ENCODE measurements at places on chromosomes 4 and X. TPM values are rescaled to one million over a fixed set of nuclear protein-coding genes. Genes with fewer than 3 reads are reported as not detected.

- H3K27me3 ChIP-seq, result no peaks in the 10 kb centered on the region
- H3K4me1 ChIP-seq, result no peaks in the 10 kb centered on the region
These were observed 40.4 kb upstream of the MAP3K15 start for GRCh38 chrX:19555683-19556082.

- H3K36me3 ChIP-seq, result no peaks in the 10 kb centered on the region
- H3K4me1 ChIP-seq, result peaks cover 52% of the 10 kb centered on the region
- no peak overlapping the region for H3K4me3 ChIP-seq
- DNase-seq, result no peak
These were observed 190.1 kb upstream of the C1QTNF7 start for GRCh38 chr4:15237648-15238230.

The CC2D2A gene
- total RNA-seq, result 33.1 TPM

DNA sequence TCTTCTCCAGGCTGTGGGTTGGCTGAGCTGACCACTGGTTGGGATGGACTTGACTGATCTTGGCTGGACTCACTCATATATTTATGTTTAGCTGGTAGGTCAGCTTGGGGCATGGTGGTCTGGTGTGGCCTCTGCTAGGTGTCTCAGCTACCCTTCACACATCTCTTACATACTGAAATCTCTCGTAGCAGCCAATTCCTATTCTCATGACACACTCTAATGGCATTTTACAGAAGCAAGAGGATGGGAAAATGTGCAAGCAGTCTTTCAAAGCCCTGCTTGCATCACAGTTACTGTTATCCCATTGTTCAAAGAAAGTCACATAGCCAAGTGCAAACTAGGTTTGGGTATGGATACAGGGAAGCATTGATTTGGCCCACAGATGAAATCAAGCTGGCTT lies 55.5 kb upstream of the PCDH18 start:
- H3K4me1 ChIP-seq, result no peaks in the 10 kb centered on the region
- H3K27me3 ChIP-seq, result no peaks in the 10 kb centered on the region
- no peak for DNase-seq
- H3K36me3 ChIP-seq, result no peaks in the 10 kb centered on the region

DNA sequence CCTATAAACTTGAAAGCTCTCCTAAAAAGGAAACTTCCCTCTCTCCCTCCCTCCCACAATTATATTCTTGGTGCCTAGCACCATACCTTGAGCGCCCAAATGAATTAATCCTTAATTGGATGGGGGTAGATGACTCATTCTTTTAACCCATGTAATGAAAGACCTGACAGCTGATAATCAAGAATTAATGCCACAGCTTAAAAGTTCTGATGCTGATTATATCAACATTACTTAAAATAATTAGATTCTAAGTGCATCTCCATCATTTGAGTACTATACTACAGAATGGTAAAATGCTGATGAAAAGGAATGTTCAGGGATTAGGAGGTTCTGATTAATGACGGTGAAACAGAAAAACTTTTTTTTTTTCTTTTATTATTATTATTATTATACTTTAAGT lies 117.0 kb downstream of the ENOX2 start:
- H3K4me1 ChIP-seq, result no peaks in the 10 kb centered on the region
- no peaks in the 10 kb centered on the region for H3K27me3 ChIP-seq
- H3K36me3 ChIP-seq, result no peaks in the 10 kb centered on the region
- no peak overlapping the region for H3K27ac ChIP-seq
- no peak overlapping the region for H3K4me3 ChIP-seq
- no peak for DNase-seq

GRCh38 chr4:25818371-25818871 lies 44.4 kb downstream of the SEL1L3 start:
- no peaks in the 10 kb centered on the region for H3K27me3 ChIP-seq
- no peaks in the 10 kb centered on the region for H3K36me3 ChIP-seq
- no peak overlapping the region for H3K4me3 ChIP-seq
- H3K27ac ChIP-seq, result no peak overlapping the region

DNA sequence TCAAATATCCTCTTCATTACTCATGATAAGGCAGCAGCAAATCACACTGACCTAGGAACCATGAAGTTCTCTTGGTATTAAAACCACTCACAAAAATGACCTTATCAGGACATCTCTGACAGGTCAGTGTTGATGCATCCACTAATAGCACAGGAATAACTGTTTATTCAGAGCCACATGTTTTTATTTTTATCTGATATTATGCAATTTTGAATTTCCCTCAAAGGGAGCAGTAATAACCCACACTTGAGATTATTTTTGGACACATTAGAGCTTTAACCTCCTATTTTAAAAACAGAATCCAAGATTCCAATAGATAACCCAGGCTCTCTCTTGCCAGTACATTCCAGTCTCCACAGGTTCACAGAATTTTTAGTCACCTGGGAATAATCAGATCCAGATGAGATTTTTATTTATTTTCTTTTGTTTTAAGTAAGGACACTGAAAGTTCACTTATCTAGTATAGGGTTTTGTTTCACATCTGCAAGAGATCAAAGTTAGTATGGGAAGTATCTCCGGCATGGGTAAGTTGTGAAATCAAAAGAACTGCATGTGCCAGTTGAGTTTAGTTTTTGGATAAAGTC lies 36.3 kb upstream of the MYOZ2 start:
- H3K4me1 ChIP-seq, result peaks cover 32% of the 10 kb centered on the region
- H3K4me3 ChIP-seq, result no peak overlapping the region
- no peaks in the 10 kb centered on the region for H3K27me3 ChIP-seq
- no peaks in the 10 kb centered on the region for H3K36me3 ChIP-seq
- peak overlapping the region; percentile 9 for H3K27ac ChIP-seq

- no peak overlapping the region for H3K4me3 ChIP-seq
- H3K36me3 ChIP-seq, result no peaks in the 10 kb centered on the region
- H3K4me1 ChIP-seq, result no peaks in the 10 kb centered on the region
These were observed 144.2 kb downstream of the PABPC4L start for GRCh38 chr4:134057356-134057755.

The HSFX2 gene
- total RNA-seq, result not detected

- H3K27me3 ChIP-seq, result no peaks in the 10 kb centered on the region
- H3K36me3 ChIP-seq, result no peaks in the 10 kb centered on the region
- H3K27ac ChIP-seq, result no peak overlapping the region
- H3K4me3 ChIP-seq, result no peak overlapping the region
- no peaks in the 10 kb centered on the region for H3K4me1 ChIP-seq
These were observed 58.6 kb downstream of the DDX60L start for GRCh38 chr4:168421671-168422070.

The NXF2 gene
- total RNA-seq, result not detected

GRCh38 chr4:25308306-25308705 lies 4.3 kb upstream of the ZCCHC4 start:
- no peaks in the 10 kb centered on the region for H3K27me3 ChIP-seq
- no peaks in the 10 kb centered on the region for H3K36me3 ChIP-seq
- no peak overlapping the region for H3K4me3 ChIP-seq
- H3K27ac ChIP-seq, result no peak overlapping the region

GRCh38 chr4:109787807-109788206 lies 14.0 kb downstream of the CFI start:
- no peak for DNase-seq
- H3K27me3 ChIP-seq, result no peaks in the 10 kb centered on the region
- no peak overlapping the region for H3K27ac ChIP-seq
- no peaks in the 10 kb centered on the region for H3K36me3 ChIP-seq
- H3K4me3 ChIP-seq, result no peak overlapping the region

- H3K36me3 ChIP-seq, result no peaks in the 10 kb centered on the region
- H3K4me1 ChIP-seq, result no peaks in the 10 kb centered on the region
- H3K27ac ChIP-seq, result no peak overlapping the region
- H3K27me3 ChIP-seq, result no peaks in the 10 kb centered on the region
- DNase-seq, result no peak
These were observed 687.1 kb downstream of the KLHL13 start for GRCh38 chrX:117429501-117429900.
